Right renal pelvis (tissue), 4 donors: ENCODE measurements at places on chromosomes 7 and 10. TPM values are rescaled to one million over a fixed set of nuclear protein-coding genes. Genes with fewer than 3 reads are reported as not detected.

DNA sequence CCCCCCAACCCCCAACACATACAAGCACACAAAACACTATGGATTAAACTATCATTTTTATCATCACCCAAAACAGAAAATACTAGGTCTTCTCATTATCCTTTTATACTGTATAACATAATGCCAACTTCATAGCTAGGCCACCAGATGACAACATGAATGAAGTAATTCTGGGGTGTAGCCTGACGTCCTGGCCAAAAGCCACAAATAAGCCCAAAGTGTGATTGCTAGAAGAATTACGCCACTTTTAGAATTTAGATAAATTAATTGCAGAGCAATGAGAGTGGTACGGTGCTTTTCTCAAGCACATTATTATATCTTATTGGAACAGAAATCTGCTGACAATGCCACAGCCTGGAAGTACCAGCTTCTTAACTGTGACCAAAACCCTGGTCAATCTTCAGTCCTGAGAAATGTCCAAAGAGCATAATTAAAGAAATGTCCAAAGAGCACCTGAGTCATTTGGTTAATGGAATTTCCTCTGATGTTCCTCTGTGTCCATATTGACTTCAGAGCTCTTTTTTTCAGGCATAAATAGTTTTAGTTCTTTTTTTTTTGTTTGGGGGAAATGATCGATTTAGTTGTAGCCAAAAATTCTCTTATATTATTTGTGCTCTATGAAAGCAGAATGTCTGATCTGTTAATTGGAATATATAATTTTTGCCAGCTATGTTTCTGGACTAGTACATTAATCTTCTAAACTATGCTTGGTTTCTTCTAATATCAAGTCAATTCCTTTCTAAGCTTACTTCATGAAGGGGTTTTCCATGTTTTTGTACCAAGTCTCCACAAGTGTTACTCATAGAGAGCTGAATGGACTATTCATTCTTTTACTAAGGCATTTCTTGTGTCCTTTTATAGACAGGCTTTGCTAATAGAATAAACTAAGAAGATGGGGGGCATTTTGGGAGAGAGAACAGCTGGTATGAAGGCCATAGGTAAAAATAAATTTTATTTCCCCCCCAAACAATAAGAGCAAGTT is 233.4 kb upstream of the SLC26A5 start:
- no peak for DNase-seq

- no peak for DNase-seq
Measured at GRCh38 chr10:6068006-6068405, 5.8 kb upstream of the IL2RA start.

DNA sequence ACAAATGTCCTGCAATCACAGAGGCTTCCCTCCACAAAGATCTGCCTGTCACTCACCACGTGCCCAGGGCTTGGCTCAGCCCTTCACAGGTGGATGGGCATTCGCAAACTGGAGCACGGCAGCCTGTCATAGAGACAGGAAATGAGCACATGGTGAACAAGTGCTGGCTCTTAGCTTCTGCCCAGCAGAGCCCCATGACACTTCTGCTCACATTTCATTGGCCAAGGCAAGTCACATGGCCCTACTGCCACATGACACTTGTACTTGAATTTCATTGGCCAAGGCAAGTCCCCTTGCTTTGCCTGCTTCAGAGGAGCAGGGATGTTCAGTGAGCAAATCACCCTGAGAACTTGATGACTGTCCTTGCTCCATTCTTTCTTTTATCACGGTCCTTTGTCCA is 110.8 kb upstream of the PPP2R2D start:
- DNase-seq = no peak

DNA sequence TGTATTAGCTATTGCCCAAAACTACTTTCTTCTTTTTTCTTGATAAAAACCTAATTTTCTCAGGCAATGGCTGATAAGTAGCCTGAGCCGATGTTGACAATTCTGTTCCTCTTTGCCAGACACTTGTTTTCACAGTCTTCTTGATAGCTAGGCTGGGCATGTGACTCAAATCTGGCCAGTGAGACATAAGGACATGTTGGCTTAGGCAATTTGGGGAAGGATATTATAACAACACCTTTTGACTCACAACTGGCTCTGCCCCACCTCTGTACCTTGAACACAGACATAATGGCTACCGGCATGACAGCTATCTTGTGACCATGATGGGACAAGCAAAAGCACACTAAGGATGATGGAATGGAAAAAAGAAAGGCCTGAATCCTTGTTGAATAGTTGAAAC is 72.9 kb upstream of the GPR22 start:
- no peak for DNase-seq

DNA sequence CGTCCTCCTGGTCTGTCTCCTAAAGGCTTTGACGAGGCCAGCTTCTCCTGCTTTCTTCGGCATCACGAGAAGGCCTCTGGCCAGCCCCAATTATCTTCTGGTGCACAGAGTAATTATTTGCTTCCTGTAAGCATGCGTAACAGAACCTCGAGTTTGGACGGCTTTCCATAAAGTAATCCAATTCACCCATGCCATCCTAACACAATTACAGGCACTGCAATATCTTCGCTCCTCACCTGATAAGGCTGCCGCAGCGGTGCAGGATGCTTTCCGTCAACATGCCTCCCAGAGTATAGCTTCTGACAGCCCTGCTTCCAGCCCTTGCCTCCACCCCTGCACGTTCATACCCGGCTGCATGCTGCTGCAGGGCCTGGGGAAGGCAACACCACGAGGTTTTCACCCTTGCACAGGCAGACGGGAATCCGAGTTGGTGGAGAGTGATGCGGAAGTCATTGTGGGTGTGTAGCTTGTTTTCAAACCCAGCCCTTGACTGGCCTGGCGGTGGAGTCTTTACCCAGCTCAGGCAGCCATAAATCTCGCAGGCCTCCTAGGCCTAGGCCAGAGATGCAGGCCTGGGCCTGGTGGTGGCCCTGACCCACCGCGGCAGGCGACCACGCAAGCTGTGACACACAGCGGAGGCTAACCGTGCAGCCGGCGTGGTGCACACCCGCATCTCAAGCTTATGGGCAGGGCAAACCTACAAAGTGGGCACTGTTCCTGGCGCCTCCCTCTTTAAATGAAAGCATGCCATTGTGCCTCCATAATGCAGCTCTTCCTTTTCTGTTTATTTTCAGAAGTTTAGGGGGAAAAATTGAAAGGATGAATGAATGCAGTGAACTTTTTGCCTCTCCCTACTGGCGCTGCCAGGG is 12.7 kb downstream of the EBF3 start:
- no peak for DNase-seq

- DNase-seq = no peak
Measured at GRCh38 chr10:128361487-128361886, 235.3 kb upstream of the MKI67 start.

GRCh38 chr7:111108000-111108399 is 17.1 kb downstream of the LRRN3 start:
- DNase-seq = no peak

- DNase-seq = no peak
Measured at GRCh38 chr7:29839302-29839701, 33.0 kb downstream of the WIPF3 start.

GRCh38 chr7:101865031-101865430 is 47.6 kb downstream of the CUX1 start:
- DNase-seq = no peak

DNA sequence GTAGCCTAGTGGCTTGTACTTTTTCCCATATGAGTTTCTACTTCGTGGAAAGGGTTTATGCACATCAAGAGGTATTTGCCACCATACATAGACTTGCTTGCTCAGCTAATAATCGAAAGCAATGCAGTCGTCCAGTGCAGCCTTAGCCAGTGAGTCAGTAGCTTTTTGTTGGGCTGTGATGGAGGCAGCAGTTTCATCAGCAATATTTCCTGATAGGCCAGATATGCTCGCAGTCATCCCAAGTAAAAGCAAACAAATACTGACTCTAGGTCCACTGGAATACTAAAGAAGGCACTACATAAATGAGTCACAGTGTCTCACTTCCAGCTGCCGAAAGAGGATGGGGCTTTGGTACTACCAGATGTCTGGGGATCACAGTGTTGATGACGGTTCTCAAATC is 2.1 kb upstream of the BNIP3 start:
- no peak for DNase-seq

GRCh38 chr7:152591976-152592375 is 84.0 kb downstream of the XRCC2 start:
- no peak for DNase-seq

- DNase-seq = no peak
Measured at GRCh38 chr7:55120501-55121198, 101.8 kb downstream of the EGFR start.

DNA sequence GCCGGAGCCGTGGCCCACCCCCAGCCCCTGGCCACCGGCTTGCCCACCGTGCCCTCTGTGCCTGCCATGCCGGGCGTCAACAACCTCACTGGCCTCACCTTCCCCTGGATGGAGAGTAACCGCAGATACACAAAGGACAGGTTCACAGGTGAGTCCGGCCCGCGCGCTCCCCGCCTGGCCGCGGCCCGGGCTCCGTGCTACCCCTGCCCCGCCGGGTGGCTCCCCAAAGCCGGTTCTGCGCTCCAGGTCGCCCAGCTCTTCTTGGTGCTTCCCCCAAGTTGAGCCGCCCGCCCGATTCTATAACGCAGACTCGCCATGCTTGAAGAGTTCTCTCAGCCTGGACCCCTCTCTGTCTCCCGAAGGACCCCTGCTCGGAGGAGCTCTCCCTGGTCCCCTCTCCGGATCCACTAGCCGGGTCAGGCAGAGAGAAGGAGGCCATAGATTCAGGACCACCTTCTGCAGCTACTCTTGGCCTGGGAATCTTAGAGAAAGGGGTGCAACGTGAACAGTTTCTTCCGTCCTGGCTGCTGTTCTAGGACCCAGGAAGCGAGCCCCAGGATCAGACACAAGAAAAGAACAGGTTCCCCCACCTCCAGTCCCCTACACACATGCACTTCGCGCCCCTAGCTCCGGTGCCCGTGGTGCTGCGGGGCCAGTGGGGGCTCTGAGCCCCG is 999 bp downstream of the TLX1 start:
- no peak for DNase-seq

GRCh38 chr10:22321156-22321923 is 441 bp downstream of the BMI1 start:
- no peak for DNase-seq

The CNNM1 gene
- 1.7 TPM for polyA plus RNA-seq

The TMEM270 gene
- not detected for polyA plus RNA-seq

The ADRB1 gene
- 0.06 TPM for polyA plus RNA-seq

The IDI2 gene
- polyA plus RNA-seq = not detected

The LRRC61 gene
- 22.3 TPM for polyA plus RNA-seq

The HTRA1 gene
- polyA plus RNA-seq = 212 TPM
